ENCODE measurements at places on chromosomes 4 and X.
A peak's percentile ranks its signal among the peaks of the same experiment; 100 is the strongest.

- no peak for DNase-seq
Measured at GRCh38 chr4:92307866-92308265, 4.1 kb downstream of the GRID2 start.

DNA sequence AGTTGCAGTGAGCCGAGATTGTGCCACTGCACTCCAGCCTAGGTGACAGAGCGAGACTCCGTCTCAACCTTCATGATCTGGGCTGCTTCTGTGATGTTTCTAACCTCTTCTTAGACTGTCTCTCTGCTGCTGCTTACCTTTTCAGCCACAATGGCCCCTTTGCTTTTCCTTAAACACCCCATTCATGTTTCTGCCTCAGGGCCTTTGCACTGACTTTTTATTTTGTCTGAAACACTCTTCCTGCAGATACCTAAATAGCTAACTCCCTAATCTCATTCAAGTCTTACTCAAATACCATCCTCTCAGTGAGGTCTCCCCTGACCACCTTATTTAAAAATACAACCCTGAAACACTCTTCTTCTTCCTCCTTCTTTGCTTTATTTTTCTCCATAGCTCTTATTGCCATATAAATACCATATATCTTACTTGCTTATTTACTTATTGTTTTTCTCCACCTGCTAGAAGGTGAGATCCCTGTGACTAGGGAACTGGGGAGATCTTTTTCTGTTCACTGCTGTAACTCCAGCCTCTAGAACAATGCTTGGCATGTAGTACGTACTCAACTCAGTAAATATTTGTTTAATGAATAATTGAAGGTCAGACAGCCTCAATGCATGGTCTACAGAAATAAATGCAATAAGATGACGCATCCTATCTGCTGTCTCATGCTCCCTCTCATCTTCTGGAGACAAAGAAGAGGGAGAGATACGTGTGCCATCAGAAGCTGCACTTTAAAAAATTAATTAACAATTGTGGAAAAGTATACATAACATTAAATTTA, 43.8 kb upstream of the SETD7 start:
- no peak for DNase-seq

DNA sequence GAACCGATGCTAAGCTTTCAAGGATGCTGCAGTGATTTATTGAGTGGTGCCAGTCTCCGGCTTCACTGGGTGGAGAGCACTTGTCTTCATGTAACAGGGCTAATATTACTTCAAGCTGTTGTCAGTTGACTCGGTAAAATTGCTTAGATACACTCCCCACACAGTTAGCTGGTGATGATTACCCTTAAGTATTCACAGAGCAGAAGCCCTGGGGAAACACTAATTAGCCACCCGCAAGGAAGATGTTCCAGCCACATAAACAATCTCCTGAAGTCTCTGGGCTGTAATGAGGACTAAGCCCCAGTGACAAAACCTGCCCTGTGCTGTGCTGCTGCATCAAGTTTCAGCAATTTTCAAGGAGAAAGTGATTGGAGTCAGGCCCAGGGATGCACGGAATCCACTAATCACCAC, 37.3 kb upstream of the GK2 start:
- no peak for DNase-seq

DNA sequence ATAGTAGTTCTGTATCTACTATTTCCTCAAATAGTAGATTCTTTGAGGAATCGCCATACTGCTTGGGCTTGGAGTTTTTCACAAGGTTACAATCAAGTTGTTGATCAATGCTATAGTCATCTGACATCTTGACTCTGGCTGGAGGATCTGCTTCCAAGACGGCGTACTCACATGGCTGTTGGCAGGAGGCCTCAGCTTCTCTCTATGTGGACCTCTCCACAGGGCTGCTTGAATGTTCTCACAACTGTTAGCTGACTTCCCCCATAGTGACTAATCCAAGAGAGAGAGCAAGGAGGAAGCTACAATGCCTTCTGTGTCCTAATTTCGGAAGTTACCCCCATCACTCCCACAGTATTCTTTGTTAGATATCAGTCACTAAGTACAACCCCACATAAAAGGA, 10.3 kb downstream of the EGFL6 start:
- no peak for DNase-seq

DNA sequence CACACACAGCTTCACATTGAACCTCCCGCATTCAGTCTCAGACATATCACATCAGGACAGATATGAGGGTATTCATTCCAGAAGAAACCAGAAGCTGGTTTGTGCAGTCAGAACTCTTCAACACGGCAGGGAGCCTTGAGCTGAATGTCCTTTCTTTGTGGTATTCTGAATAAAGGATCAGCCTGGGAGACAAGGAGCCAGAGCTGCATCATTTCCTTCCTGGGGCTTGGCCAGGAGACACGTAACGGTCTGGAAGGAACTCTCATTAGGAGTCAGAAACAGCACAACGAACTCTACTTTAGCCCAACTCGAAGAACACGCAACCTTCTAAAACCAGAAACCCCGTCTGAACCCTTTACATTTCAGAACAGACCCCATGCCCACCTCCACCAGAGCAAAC, 46.4 kb downstream of the KDR start:
- no peak for DNase-seq

GRCh38 chr4:152894673-152895072, 41.5 kb upstream of the FHDC1 start:
- no peak for DNase-seq

DNA sequence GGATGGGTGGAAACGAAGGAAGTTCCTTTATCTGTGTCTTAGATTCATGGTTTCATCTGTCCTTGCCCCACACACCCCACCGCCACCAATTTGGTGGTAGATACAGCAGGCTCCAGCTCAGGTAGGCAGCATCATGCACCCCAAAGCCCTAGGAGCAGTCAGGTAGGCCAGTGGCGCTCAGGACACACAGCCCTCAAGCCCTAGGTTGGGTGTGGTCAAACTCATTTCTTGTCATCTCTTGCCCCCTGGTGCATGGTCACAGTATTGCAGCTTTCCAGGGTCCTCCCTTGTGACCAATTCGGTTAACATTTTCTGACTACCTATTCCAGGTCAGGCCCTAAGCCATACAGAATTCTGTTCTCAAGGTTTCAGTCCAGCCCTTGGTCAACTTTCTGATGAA, 14.5 kb upstream of the PRRG3 start:
- peak; percentile 3 for DNase-seq

GRCh38 chr4:41744572-41745291, 3.8 kb downstream of the PHOX2B start:
- DNase-seq = no peak

DNA sequence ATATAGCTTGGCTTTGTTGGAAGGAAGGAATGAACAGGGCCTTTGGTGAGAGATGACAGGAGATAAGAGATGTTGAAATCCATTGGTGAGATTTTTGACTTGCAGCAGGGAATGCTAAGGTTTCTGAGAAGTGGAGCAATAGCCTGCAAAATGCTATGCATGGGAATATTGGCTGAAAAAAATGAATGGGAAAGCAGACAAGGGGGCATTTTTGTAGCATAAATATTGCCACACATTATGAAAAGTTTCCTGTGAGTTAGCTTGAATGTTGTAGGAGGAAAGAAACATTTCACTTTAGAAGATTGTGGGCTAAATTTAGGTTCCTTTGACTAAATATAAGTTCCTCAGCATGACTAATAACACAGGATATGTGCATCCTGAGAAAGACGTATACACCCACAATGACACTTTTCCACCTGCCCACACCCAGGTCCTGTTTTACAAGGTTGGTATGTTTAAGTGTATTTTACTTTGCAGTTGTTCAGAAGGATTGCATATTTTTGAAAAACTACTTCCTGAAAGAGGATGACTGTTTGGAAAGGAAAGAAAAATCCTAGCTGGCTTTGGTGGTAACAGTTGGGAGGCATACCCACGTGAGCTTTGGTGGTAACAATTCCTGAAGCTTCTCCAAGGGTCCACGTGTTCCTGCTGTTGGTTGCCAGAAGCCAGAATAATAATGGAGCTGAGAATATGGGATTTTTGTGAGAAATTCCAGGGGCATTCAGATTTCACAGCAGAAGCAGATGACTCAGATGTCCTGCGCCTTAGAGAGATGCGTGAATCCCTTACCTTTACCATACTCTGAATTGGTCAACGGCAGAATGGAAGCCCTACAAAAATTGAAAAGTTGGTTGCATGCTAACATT, 28.5 kb downstream of the PHEX start:
- no peak for DNase-seq

GRCh38 chrX:132948648-132949260, 9.7 kb downstream of the HS6ST2 start:
- no peak for DNase-seq

GRCh38 chrX:72060921-72061490, 70.7 kb downstream of the RTL5 start:
- DNase-seq = no peak
